ENCODE measurements at places on chromosomes 3 and 15.

DNA sequence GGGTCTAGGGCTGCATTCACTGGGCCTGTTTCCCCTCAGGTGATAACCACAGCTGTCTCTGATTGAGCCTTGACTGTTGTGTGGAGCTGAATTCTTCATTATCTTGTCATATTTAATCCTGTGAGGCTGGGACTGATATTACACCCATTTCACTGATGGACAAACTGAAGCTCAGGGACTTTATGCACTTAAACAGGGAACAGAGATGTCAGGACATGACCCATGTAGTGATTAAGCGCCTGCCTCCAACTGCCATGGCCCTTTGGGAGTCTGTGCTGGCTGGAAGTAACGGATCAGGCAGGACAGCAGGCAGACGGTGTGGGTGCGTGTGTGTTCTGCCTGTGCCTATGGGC lies 7.5 kb downstream of the GNAI2 start:
- no peak for DNase-seq

GRCh38 chr3:31235062-31235700 lies 297.5 kb upstream of the STT3B start:
- DNase-seq = no peak

GRCh38 chr15:78302579-78303312 lies 3.3 kb upstream of the SKIC8 start:
- no peak for DNase-seq

GRCh38 chr3:151426341-151426657 lies 34.6 kb downstream of the IGSF10 start:
- no peak for DNase-seq

- DNase-seq = no peak
Observed at GRCh38 chr3:20380295-20380694, 194.3 kb upstream of the SGO1 start.

All from left lobe of liver (tissue), 2 donors.